ENCODE measurements at places on chromosomes 6 and 20.
A peak's percentile ranks its signal among the peaks of the same experiment; 100 is the strongest.

DNA sequence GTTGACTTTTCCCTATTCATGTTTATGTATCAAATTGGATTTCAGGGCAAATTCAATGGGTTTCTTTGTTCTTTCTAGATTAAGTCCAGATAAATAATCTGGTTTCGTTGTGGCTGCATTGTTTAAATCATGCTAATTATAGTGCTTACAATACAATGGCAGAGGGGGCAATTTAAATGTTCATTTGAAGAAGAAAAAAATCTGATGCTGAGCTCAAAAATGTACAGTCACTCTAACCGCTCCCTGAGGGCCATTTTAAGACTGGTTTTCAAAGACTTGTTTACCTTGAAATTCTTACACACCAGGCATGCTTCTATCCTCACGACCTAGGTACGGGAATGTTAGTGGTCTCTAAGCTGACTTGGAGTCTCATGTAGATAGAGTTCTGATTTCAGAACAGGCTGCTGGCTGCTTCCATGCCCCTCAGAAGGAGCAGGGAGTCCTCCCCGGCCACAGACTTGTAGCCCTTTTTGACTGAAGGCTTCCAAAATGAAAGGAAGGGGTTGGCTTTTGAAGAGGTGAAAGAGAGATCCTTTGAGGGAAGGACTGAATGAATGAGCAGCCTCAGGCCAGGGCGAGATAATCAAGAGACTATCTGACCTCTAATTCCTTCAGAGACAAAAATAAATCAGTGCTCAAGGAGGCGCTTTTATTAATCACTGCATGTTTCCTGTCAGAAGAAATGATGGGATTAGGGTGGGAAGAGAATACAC is 86.1 kb upstream of the ZNF217 start:
- DNase-seq: no peak

GRCh38 chr6:39599973-39600372 is 125.2 kb downstream of the KIF6 start:
- no peak for DNase-seq

GRCh38 chr6:17635568-17635967 is 35.5 kb downstream of the FAM8A1 start:
- DNase-seq: no peak

DNA sequence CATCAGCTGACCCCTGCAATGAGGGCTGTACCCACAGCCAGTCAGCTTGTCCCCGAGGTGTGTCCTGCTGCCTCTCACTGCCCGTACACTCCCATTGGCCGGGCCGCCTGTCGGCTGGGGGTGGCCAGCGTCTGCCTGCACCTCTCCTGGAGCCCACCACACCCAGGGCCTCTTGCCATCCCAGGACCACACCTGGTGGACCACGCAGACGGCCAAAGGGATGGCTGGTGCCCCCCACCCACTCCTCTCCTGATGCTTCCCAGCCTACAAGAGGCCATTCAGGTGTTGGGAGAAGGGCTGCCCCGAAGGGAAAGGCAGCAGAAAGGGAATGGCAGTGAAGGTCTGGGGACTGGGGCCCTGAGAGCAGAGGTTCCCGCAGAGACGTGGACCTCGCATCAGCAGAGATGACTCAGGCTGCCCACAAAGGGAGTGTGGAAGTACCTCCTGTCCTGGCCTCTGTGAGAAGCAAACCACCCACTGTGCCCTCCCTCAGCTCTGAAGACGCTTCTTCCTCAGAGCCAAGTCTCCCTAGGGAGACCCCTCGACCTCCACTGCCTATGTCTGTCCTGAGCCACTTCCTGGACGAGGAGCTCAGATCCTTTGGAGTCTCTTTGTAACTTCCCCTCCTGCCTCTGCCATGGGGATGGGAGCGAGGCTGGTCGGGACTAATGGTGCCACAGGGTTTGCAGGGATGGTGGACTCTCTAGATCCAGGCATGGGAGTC is 60.9 kb downstream of the PYGB start:
- DNase-seq: no peak

GRCh38 chr6:33875696-33876095 is 71.9 kb upstream of the MLN start:
- no peak for DNase-seq

GRCh38 chr6:13838616-13839015 is 24.3 kb upstream of the MCUR1 start:
- no peak for DNase-seq

GRCh38 chr20:56223352-56223751 is 25.2 kb upstream of the MC3R start:
- no peak for DNase-seq

- no peak for DNase-seq
These were observed 54.5 kb downstream of the TRIM38 start for GRCh38 chr6:26016963-26017631.

GRCh38 chr20:20710443-20711315 is 1.8 kb downstream of the RALGAPA2 start:
- no peak for DNase-seq

DNA sequence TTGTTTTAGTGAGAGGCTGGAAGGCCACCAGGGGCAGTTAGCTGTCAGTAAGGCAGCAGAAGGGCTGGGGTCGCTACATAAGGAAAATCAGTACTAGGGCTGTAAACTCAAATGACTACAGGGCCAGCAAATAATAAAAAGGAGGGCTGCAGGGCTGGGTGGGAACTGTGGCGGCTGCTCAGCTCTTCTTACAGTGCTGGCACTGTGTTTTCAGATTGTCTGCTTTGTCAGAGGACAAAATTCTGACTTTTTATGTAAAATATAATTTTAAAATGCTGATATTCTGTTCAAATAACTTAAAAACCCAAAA is 23.2 kb downstream of the HLA-A start:
- DNase-seq: no peak

DNA sequence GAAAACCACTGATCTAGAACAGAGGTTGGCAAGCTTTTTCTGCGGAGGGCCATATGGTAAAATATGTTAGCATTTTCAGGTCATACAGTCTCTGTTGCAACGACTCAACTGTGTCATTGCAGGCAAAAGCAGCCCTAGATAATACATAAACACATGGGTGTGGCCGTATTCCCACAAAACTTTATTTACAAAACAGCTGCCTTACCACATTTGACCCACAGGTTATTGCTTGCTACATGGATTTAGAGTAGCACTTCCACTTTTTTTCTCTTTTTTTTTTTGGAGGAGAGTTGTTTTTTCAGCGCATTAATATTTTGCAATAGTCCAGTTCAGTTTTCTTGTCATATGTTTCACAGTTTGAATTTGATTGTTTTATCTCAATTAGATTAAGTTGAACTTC is 2.5 kb upstream of the IGF2R start:
- DNase-seq: no peak

DNA sequence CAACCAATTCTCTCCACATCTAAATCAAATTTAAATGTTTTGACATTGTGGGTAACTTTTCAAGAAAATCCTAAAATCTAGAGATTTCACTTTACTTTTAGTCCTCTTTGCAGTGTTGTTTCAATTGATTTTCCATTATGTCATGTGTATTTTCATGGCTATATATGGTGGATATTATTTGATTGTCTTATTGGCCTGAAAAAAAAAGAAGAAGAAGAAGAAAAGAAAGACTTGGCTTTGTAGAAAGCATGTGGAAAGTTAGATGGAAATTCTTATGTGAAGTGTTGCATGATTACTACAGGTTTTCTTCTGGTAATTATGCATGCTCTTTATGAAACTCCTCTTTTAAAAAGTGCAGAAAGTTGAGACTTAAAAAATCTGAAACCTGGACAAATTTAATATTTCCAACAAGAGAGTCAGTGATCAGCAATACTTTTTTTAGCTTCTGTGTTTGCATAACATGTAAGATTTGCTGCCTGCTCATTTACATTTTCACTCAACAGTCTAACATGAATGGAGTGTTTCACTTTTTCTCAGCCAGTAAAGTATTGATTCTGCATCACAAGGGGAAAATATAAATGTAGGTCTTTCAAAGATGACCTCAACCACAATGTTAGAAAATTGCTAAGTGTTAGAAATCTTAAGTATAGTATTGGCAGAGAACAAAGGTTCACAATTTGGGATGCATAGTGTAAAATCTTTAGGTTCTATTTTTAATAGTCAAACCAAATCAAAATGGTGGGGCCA is 438.7 kb downstream of the BCKDHB start:
- no peak for DNase-seq

GRCh38 chr20:31808481-31808880 is 10.7 kb upstream of the MYLK2 start:
- DNase-seq: no peak

GRCh38 chr6:138596591-138596990 is 97.3 kb upstream of the NHSL1 start:
- no peak for DNase-seq

DNA sequence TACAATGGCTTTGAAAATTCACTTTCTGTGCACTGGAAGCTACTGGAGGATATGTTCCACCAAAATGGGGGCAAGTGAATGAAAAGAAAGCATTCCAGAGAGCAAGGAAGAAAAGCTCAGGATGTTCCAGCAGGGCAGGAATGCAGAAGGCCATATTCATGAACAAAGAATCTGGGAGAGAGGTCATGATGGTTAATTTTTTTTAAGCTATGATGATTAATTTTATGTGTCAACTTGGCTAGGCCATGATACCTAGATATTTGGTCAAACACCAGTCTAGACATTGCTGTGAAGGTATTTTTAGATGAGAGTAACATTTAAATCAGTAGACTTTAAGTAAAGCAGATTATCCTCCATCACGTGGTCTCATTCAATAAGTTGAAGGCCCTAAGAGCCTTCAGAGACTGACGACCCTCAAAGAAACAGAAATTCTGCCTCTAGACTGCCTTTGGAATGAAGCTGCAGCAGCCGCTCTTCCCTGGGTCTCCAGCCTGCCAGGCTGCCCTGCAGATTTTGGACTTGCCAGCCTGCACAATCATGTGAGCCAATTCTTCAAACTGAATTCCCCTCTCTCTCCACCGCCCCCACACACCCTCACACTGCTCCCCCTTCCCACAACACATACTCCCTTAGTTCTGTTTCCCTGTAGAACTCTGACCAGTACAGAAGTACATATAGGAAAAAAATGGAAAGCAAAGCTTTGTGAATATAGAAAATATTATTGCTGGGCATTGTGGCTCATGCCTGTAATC is 20.1 kb upstream of the GCM1 start:
- DNase-seq: no peak

DNA sequence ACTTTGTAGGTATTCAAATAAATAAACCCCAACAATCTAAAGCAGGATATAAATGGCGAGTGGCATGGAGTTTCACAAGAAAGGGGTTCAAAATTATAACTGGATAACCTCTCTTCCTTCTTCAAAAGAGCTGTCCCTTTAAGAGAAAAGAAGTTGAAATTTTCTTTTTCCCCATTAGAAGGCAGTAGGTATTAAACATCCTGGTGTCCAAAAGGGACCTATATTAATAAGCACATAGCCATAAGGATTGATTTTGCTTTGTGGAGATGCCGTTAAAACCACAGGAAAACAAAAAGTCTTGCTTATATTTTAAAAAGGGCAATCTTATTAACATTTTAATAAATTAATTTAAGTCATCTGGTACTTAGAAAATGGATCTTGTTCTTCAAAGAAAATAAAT is 76.5 kb downstream of the LYRM4 start:
- no peak for DNase-seq

GRCh38 chr20:49768204-49769047 is 44.2 kb upstream of the SLC9A8 start:
- DNase-seq: no peak

GRCh38 chr6:130019326-130020072 is 1.1 kb downstream of the L3MBTL3 start:
- DNase-seq: no peak

- DNase-seq: no peak
These were observed 149.5 kb upstream of the SASH1 start for GRCh38 chr6:148193063-148193680.

DNA sequence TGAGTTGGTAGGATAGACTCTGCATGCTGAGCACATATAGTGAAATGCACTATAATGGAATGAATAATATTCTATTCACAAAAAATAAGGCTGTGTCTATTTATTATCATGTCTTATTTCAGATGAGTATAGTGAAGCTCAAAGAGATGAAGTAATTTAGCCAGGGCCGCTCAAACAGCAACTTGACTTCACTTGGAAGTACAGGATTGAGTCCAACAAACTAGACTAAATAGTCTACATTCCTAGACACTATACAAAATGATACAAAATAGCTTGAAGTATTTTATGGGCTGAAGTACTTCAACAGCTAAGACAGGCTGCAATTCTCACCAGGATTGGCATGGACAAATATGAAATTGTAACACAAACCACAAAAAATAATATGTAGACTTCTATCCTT is 144.5 kb upstream of the DST start:
- DNase-seq: no peak

- no peak for DNase-seq
These were observed 16.0 kb downstream of the DSE start for GRCh38 chr6:116386581-116387299.

GRCh38 chr6:143528164-143528811 is 16.8 kb upstream of the FUCA2 start:
- DNase-seq: no peak

GRCh38 chr6:45112711-45113110 is 215.4 kb upstream of the RUNX2 start:
- DNase-seq: no peak

DNA sequence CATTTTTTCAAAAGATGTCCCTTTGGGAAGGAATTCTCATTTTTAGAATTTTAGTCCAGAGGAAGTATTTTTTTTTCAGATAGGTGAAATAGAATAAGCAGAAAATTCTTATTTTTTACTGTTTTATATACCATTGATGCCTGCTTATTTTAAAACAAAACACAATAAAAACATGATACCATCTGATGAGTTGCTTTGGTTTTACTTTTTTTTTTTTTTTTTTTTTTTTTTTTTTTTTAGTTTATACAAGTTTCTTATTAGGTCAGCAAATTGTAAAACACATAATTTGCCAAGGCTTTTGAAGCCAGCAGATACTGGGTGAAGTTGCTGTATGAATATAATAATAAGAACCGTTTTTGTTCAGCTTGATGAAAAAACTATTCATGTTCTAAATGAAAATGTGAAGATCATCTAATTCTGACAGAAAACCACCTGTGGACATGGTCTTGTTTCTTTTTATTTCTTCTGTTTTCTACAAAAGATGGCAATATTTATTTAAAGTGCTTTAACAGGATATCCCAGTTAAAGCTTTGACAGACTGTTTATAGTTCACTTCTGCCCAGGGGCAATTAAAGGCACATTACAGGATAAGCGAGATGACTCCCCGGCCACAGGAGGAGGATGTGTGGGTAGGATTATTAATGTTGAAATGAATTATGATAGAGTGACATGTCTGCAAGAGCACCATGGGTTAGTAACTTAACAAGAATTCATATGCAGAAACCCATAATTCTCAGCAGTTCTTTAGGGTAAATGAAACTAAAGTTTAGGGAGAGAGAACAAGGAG is 31.1 kb downstream of the MYB start:
- DNase-seq: no peak

DNA sequence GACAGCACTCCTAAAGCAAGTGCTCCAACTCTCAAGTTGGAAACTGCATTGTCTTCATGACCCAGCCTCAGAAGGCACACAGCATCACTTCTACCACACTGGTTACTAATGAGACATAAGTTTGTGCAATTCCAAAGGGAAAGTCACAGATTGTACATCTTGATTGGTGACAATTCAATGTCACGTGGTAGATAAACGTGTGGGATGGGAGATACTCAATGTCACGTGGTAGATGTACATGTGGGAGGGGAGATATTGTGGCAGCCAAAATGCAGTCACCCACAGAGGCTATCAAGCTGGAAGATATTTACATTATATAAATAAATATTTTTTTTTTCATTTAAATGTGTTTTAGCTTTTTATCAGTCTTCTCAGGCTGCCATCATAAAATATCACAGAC is 393.3 kb downstream of the KIF16B start:
- no peak for DNase-seq

GRCh38 chr20:1802385-1803060 is 92.7 kb upstream of the SIRPA start:
- DNase-seq: no peak

GRCh38 chr20:62642666-62643520 is 590 bp downstream of the SLCO4A1 start:
- peak; percentile 23 for DNase-seq

Data from stimulated activated CD8-positive, alpha-beta memory T cell treated with anti-CD3 and anti-CD28 coated beads, Interleukin-4, amount 100 ng/mL, for 1 hour (primary cell).